Stomach (tissue), 19 donors: ENCODE measurements at places on chromosomes 3 and 15. TPM values are rescaled to one million over a fixed set of nuclear protein-coding genes. Genes with fewer than 3 reads are reported as not detected.
A peak's percentile ranks its signal among the peaks of the same experiment; 100 is the strongest.

DNA sequence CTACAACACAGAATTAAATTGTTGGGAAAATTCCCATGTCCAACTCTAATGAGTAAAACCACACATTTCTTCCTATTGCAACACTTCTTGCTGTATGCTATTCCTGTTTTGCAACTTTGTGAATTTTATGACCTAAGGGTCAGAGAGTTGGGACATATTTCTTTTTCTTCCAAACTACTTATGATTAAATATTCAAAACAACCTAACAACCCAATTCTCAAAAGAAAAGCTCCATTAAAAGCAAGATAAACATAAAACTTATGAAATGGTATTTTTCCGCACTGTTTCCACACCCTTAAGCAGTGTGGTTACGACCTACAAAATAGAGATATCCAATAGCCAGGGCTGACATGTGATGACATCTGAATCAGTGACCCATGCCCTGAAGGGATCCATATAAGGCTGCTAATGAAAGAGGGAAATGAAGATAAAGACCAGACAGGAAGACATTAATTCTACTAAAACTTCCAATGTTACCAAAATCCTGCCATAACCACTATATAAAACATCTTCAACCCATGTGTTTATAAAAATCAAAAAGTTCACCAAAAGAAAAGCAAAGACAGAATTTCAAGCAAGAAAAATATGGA is 45.6 kb downstream of the DMXL2 start:
- H3K4me1 ChIP-seq = peaks cover 6% of the 10 kb centered on the region
- no peaks in the 10 kb centered on the region for H3K27me3 ChIP-seq
- no peak for DNase-seq
- H3K27ac ChIP-seq = peak overlapping the region; percentile 68
- H3K4me3 ChIP-seq = no peak overlapping the region

GRCh38 chr3:29532473-29532872 is 251.6 kb downstream of the RBMS3 start:
- H3K27me3 ChIP-seq = no peaks in the 10 kb centered on the region
- peaks cover 22% of the 10 kb centered on the region for H3K4me1 ChIP-seq
- H3K4me3 ChIP-seq = no peak overlapping the region
- no peaks in the 10 kb centered on the region for H3K36me3 ChIP-seq
- no peak overlapping the region for H3K27ac ChIP-seq
- no peak for DNase-seq

GRCh38 chr15:67108122-67108961 is 42.9 kb downstream of the SMAD3 start:
- no peak overlapping the region for H3K4me3 ChIP-seq
- peaks cover 58% of the 10 kb centered on the region for H3K4me1 ChIP-seq
- H3K27me3 ChIP-seq = no peaks in the 10 kb centered on the region
- no peaks in the 10 kb centered on the region for H3K36me3 ChIP-seq
- no peak overlapping the region for H3K27ac ChIP-seq

ADAMTS7 gene
- 102 TPM for total RNA-seq

GRCh38 chr3:1017870-1018269 is 75.0 kb upstream of the CNTN6 start:
- H3K27ac ChIP-seq = no peak overlapping the region
- no peak overlapping the region for H3K4me3 ChIP-seq
- no peaks in the 10 kb centered on the region for H3K4me1 ChIP-seq
